AML-193 (cell line): ENCODE measurements at places on chromosomes 13 and 19.

DNA sequence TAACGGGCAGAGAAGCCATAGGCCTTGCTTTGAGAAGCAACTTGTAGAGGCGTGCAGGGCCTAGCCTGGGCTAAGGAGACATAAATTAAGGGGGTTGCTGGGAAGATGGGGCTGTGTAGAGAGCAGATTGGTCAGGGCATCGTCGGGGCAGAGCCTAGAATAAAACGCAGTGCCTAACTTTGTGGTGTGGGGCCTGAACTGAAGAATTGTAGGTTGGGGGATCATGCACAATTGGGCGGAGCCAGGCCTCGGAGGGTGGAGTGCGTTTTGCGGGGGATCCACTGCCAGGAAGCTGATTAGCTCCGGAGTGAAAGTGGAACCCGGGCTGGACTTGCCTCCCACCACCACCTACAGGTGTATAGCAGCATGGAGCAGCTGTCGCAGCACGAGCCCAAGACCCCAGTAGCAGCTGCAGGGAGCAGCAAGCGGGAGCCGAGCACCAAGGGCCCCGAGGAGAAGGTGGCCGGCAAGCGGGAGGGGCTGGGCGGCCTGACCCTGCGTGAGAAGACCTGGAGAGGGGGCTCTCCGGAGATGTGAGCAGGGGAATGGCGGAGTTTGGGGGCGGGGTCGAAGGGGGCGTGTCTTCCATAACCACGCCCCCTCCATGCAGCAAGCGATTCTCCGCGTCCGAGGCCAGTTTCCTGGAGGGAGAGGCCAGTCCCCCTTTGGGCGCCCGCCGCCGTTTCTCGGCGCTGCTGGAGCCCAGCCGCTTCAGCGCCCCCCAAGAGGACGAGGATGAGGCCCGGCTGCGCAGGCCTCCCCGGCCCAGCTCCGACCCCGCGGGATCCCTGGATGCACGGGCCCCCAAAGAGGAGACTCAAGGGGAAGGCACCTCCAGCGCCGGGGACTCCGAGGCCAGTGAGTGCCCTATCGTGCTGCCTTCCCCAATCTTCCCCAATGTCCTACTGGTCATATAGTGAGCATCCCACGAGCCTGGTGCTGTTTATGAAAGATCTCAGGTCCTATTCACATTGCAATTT, 13.8 kb downstream of the DNASE2 start:
- no peak for DNase-seq

DNA sequence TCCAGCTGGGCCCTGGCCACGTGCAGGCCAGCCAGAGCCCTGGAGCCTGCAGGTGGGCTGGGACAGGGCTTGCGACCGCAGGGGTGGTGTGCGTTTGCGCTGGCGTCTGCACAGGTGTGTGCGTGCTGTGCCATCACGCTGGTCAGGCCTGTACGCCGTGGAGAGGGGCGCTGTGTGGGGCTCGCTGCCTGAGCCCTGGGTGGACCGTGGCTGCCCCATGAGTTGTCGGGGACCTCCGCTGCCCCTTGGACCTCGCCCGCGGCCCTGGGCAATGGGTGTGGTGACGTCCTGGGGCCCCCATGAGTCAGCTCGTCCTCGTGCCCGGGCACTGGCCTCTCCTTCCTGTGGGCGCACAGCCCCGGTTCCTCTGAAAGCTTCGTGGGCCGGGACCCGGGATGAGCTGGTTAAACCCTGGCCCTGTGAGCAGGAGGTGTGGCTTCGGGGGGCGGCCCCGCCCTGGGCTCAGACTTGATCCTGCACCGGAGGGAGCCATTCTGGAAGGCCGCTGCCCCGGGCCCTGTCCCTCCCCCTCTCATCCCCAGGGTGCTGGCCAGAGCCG, 6.8 kb downstream of the CSNK1G2 start:
- DNase-seq: no peak

DNA sequence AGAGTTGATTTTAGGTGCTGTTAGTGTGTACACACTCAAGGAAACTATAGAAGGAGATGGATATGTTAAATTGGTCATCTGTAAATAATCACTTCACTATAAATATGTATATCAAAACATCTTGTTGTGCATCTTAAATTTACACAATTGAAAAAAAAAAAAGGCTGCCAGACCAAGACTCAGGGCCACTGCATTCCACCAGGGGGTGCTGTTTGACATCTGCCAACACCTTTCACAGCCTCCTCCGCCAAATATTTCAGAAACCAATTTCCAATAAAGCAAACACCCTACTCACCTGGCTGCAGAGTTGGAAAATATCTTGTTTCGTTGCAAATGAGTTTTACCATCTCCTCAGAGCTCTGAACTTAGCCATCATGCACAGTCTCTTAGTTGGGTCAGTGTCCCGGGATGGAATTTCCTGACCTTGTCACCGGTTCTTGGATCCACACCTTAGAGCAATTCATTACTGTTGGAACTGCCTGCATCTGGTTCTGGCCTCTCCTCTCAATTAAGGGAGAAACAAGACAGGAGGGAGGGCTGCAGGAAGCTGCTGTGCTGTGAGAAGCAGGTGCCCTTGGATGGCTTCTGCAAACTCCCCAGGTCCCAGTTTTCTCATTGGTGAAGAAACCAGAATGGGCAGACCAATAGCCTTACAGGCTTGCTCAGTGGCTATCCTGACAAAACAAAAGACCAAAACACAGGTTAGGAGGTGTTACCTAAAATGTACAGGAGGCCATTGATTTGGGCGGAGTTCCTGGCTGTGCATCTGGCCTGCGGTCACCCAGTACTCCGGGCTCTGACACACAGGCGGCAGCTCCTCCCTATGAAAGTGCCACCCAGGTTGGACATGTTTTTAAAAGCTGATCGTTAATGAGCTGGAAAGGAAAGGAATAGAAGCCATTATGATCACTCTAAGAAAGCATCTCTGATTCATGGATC, 746.6 kb downstream of the UQCRFS1 start:
- peak; percentile 44 for DNase-seq

DNA sequence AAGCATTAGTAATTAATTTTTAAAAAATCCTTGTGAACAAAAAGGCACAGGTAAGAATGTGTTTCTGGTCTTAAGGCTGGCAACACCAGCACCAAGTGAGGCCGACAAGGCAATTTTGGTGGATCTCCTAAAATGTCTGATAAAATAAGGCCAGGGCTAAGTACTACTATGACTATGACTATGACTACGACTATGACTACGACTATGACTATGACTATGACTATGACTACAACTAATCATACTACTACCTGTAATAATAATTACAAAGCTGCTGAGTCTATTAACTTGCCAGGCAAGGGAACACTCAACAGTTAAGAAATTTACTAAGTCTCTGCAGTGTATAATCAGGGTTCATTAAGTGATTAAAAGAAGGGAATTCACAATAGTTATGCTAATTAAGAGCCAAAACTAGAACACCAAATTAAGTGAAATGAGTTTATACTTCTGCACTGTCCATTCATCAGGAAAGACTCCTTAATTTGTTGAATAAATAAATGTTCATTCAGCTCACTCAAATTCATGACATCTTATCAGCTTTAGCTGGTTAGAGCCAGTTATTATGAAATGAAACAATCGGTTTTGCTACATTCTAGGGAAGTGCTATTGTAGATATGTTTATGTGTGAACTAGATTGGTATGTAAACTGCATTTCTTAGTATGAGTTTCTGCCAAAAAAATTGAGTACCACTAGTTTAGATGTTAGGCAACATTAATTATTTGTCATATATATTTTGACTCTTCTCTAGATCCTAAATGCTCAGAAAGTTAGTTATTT, 1626.2 kb upstream of the PCDH20 start:
- DNase-seq: no peak

GRCh38 chr13:105957769-105958438, 577.6 kb downstream of the EFNB2 start:
- no peak for DNase-seq

DNA sequence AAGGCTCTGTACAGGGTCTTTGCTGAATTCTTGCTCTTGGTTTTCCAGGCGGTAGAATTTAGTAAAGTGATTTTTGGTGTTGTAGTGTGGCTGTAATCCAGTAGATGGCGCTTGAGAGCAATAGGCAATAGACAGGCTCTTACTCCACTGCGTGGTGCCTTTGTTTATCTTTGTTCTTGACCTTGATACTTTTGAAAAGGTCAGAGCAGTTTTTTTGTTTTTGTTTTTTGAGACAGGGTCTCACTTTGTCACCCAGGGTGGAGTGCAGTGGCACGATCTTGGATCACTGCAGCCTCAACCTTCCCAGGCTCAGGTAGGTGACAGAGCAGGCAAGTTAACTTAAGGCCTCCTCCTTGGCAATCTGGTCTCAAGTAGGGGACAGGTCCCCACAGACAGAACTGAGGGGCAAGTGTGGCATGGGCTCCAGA, 12.2 kb upstream of the LILRA5 start:
- peak; percentile 55 for DNase-seq

DNA sequence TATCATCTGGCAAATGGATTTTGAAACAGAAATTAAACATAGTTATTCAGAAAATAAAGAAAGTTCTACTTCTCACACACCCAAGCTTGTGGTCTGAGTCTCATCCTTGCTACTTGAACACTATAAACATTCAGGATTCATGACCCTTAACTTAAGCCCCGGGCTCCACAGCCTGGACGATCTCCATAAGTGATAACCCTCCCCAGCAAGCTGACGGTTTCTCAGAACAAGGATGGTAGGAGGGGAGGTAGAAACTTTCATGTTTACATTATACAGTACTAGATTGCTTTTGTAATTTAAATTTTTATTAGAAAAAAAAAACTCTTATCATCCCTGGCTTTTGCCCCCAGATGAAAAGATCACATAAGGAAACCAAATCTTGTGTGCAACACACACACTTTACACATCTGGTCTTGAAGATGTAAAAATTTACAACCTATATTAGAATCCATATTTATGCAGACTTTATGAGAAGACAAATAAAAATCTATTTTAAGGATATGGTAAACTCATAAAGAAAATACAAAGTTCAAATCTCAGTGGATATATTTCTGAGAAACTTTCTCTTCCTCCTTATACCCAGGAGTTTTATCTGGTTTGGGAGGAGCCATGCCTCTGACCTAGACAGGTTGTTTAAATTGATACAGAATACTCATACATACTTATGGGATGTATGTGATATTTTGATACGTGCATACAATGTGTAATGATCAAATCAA, 20.0 kb upstream of the ATP12A start:
- DNase-seq: no peak

- DNase-seq: no peak
Measured at GRCh38 chr13:99004978-99005377, 27.1 kb upstream of the DOCK9 start.

GRCh38 chr13:105389373-105389772, 1146.1 kb downstream of the EFNB2 start:
- DNase-seq: peak; percentile 10

GRCh38 chr19:33795370-33796163, 1.1 kb upstream of the KCTD15 start:
- peak; percentile 19 for DNase-seq

DNA sequence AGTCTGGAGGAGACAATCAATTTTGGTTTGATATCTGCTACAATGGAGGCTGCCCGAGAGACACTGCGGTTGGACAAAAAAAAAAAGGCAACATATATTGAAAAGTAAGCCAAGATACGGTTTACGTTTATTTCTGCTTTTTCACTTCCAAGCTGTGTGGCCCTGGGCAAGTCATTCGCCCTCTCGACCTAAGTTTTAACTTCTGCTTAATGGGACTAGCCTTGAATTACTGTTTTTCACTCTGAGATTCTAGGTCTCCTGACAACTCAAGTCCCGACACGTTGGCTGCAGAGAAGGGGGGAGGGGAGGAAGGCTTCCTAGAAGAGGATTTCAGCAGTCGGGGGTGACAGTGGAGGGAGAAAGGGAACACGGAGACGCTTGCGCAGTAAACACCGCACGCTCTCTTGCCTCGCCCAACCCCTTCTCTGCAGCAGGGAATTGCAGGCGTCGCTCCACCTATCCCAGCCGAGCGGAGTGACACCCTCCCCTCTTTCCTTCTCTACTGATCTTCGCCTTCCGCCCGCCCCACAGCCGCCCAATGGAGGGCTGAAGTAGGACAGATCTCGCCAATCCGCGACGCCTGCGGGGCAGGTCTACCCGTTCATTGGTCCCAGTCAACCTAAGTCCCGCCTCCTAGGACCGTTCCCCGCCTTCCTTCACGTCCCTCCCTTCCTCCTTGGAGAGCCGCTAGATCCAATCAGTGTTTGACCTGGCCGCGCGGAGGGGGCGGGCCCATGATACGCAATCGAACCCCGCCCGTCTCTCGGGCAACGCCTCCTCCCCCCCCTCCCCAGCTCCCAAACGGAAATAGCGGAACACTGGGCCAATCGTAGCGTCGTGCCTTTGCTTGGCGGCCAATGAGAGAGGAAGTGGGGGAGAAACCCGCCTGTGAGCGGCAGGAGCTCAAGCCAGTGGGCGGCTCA, 533 bp upstream of the AP2A1 start:
- DNase-seq: peak; percentile 100

DNA sequence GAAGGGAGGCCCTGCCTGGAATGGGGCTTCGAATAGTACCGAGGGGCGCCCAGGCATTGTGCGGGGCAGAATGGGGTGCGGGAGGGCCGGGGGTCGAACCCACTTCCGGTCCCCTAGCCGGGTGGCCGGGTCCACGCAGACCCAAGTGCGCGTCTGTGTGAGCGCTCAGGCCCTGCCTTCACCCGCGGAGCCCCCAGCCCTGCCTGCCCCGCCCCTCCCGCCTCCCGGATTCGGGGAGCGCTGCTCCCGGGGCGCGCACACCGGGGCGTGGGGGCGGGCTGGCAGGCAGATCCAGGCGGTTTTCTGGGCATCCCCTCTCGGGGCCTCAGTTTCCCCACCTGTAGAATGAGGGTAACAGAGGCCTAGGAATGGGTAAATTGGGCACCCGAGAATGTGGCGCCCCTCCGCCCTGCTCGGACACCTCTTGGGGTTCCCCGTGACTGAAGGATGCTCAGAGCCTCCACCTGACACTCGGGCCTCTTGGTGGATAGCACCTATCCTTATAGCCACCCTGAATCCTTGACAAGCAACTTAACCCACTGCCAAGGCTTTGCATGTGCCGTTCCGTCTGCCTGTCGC, 682 bp downstream of the PIK3R2 start:
- DNase-seq: no peak

- peak; percentile 71 for DNase-seq
Measured at GRCh38 chr19:17496337-17496997, 15.0 kb upstream of the PGLS start.

GRCh38 chr13:31538067-31539042, 201.0 kb upstream of the RXFP2 start:
- DNase-seq: peak; percentile 65

- no peak for DNase-seq
Measured at GRCh38 chr19:13861392-13861713, 15.6 kb upstream of the NANOS3 start.
